ENCODE measurements at places on chromosomes 6 and 20.

GRCh38 chr6:150670311-150670710 is 70.6 kb downstream of the PLEKHG1 start:
- no peak for DNase-seq

DNA sequence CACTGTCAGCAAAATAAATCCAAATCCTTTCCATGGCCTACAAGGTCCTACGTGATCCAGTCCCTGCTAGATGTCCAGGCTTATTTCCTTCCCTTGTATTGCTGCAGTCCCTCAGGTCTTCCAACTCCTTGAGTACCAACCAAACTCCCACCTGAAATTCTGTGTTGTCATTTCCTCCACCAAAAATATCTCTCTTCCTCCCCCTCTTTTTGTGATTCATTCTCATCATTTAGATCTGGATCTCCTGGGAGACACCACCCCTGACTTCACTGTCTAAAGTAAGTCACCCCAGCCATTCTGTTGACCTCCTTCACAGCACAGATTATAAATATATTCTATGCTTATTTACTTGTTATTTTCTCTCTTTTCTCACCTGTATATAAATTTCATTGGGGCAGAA is 9.0 kb upstream of the LOC128125822 start:
- no peak for DNase-seq

GRCh38 chr6:92587525-92587924 is 831.8 kb downstream of the EPHA7 start:
- no peak for DNase-seq

GRCh38 chr6:52877786-52878185 is 31.7 kb downstream of the GSTA3 start:
- peak; percentile 15 for DNase-seq

DNA sequence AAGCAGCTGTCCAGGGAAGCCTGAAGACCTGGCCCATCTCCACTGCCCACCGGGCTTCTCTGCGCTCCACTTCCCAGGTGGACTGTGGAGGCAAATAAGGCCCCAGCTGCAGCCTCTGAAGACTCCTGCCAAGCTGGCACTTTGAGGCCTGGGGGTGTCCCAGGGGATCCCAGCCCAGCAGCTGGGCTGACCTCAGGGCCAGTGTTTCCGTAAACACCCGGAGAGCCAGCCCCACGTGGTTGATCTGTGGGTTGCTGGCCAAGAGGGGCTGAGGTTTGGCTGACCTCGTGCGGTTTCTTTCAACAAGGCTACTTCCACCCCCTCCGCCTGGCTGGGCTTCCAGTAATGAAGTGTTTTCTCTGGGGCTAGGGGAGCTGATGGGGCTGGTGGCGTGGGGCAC is 12.4 kb upstream of the CCN5 start:
- peak; percentile 89 for DNase-seq

GRCh38 chr6:147869201-147869600 is 360.7 kb downstream of the SAMD5 start:
- DNase-seq = no peak

DNA sequence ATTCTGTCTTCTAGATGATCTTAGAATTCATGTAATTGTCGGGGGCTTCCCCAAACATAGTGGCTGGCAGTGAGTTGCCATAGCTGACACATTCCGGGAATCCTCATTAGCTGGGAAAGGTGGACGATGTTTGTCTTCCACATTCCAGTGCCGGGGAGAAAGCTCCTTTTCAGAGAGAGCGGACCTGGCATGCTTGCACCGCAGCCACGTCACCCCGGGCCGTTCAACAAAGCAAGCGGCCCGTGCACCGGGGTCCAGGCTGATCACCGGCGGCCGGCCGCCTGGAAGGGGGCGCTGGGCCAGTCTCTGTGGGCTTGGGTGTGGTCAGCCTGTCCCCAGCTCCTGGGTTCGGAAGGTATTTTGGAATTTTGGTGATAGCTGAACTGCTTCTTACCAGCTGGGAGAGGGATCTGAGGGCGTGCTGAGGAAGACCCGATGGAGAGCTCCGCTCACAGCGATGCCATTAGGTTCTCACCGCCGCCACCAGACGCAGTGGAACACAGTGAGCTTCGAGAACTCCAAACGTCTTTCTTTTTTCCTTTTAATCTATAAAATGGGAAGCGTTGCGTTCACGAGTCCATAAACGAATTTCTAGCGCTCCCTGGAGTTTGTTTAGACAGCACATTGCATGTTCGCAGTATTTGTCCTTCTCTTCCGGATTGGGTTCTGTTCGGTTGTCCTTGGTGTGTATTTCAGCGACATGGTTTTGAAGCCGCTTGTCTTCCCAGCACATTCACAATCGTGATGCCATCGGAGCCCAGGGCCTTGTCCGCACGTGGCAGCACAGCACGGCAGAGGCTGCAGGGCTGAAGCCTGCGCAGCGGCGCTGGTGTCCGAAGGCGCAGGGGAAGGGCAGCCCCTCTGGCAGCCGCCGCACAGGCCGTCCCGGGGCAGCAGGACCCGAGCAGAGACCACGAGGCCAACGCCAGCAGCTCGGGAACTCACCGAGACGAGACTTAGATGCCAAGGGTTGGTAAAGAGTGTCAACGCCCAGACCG is 557.6 kb downstream of the QKI start:
- no peak for DNase-seq

- peak; percentile 68 for DNase-seq
These were observed 224.4 kb downstream of the UST start for GRCh38 chr6:148971031-148971927.

DNA sequence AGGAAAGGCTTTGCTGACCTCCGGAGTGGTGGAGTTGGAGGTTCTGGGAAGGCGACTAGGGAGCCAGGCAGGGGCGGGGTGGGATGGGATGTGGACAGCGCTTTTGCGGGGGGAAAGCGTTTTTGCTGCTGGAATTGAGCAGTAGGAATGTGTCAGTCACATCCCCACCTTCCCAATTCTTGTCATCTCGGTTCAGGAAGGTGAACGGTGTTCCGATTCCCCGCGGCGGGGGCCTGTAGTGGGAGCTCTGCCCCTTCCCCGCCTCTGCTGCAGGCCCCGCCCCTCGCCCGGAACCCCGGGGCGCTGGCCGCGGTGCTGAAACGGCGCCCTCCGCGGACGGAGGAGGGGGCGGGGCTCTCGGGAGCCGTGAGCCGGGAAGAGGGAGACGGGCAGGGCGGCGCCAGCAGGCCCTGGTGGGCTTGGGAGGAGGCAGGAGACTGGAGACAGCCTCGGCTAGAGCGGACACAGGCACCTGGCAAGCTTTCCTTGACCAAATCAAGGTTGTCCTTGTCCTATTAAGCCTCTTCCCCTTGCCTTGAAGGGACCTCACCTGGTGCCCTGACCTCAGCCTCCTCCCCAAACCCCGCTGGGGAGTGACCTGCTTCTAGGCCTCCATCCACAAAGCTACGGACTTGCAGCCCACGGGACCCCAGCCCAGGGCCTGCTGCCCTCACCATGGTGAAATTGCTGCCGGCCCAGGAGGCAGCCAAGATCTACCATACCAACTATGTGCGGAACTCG is at the start of gene LHFPL5:
Gene LHFPL5 (plus strand): TSS at position 357 of the 741 bp plus-strand sequence. CDS start 319 bp downstream, at position 676.
- DNase-seq = peak; percentile 42

DNA sequence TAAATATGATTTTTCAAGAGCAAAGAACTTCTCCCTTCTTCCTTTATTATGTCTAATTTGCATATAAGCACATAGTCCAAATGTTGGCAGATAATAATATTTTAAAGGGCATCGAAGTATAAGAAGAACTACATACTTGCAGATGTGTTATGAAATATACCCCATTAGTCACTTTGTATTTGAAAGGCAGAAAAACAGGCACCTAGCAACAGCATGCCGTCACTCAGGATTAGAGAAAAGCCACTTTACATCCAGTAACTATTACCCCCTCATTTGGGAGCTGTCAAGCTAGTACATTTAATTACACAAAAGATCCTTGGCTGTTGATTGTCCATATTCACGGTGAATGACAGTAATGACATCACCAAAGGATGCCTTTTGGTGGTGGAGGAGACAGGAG is 99.3 kb upstream of the ARMC2 start:
- DNase-seq = no peak

GRCh38 chr6:16966791-16967469 is 134.9 kb upstream of the STMND1 start:
- peak; percentile 39 for DNase-seq

GRCh38 chr6:167839343-167839742 is 12.6 kb downstream of the AFDN start:
- no peak for DNase-seq

DNA sequence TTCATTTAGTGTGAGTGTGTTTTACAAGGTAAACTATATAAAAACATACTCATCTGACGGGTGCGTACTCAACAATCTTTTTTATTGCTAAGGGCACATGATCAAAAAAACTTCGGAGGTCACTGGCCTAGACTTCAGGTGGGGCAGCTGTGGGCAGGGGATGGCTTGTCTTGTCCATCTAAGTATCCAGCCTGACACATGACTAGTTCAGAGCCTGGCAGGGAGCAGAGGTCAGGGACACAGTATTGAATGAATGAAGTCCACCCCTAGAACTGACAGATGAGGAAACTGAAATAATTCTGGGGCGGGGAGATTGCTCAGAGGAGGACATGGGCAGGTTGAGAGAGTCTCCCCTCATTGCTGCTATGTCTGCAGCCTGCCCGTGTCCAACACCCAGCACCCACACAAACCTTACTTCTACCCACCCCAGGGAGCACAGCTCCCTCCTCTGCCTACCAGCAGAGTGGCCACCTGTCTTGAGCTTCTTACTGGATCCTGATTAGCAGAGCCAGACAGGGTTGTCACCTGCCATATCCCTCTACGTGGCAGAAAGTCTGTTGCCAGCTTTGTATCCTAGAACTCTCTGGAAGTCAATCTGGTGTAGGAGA is 48.9 kb downstream of the MRPL14 start:
- no peak for DNase-seq

GRCh38 chr6:145845557-145845956 is 31.0 kb upstream of the FBXO30 start:
- no peak for DNase-seq

DNA sequence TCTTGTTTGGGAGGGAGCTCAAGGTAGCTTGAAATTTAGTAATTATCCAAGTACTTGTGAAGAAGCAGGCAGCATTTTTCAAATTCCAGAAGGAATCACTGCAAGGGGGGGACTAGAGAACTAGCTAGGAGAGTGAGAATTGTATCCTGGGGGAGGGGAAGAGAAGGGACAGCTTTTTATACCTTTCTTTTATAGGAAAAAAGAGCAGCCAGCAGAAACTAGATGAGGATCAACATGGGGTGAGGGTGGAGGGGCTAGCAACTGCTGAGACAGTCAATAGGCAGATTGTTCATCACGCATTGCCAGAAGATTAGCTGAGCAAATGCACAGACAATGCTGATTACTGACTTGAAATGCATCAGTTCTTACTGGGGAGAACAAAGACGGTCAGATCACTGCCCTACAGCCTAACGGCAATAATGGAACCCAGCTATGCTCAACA is 514.3 kb upstream of the CITED2 start:
- peak; percentile 58 for DNase-seq

DNA sequence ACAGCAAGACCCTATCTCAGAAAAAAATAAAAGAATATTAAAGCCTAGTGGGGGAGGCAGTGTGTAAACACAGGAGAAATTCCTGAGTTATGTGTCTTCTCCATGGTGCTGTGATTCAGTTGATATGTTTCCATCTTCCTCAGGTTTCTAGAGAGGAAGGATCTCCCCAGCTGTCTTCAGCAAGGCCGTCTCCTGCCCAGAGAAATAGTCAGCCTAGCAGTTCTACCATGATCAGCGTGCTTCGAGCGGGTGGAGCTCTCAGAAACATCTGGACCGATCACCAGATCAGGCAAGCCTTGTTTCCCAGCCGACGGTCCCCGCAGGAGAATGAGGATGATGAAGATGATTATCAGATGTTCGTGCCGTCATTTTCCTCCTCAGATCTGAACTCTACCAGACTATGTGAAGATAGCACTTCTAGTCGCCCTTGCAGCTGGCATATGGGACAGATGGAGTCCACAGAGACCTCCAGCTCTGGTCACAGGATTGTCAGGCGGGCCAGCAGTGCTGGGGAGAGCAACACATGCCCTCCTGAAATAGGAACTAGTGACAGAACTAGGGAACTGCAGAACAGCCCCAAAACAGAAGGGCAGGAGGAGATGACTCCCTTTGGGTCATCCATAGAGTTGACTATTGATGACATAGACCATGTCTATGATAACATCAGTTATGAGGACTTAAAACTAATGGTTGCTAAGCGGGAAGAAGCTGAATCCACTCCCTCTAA is 34.9 kb upstream of the MTHFD1L start:
- peak; percentile 74 for DNase-seq

- DNase-seq = no peak
These were observed 159.3 kb upstream of the JARID2 start for GRCh38 chr6:15086348-15087158.

DNA sequence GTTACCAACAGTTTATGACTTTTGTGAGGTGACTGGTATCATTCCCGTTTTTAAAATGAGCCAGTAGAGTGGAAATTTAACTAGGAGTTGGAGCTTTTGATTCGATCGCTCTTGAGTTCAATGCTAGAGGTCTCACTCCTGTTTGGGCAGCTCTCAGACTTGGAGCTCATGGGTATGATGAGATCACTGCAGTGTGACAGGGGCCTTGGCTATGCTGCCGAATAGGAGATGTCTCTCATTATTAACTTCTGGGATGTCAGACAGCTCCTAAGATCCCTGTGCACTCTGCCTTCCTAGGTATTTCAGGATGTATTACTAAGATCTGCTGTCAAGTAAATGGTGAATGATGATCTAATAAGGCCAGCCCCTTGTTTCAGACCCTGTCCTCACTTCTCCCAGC is 20.4 kb downstream of the AKAP12 start:
- no peak for DNase-seq

DNA sequence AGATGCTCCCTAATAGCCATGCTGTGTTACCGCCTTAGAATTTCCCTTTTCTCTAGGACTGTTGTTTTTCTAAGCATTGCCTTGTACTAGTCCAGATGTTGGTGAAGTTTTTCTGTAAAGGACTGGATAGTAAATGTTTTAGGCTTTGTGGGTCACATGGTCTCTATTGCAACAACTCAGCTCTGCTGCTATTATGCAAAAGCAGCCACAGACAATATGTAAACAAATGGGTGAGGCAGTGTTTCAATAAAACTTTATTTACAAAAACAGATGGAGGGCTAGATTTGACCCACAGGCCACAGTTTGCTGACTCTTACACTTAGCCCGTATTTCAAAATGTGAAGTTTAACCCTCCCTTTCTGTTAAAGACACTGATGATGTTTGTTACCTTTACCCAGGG is 207.6 kb upstream of the MYLIP start:
- DNase-seq = no peak

- DNase-seq = peak; percentile 62
These were observed 18.4 kb upstream of the ZNF76 start for GRCh38 chr6:35240838-35241801.

DNA sequence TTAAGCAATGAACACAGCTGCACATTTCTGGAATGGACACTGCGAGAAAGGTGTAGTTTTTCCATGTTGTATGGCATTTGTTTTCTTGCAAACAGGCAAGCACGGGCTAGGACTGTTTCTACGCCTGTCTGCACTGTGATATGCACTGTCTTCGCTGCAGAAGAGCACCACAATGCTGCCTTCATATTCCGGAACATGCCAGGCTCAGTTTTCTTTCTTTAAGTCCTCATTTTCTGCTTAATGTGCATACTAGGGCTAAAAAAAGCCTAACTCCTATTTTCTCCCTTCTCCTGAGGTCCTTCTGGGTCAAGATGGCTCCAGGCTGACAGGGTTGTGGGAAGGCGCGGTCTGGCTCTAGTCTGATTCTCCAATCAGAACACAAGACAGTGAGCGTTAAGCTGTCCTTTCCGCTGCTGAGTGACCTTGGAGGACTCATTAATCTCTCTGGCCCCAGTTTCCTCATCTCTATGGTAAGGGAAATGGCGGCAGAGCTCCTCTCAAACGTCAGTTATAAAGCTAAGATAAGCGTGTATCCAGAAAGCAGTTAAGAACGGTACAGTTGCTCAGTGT is 379.9 kb downstream of the C6orf118 start:
- DNase-seq = no peak
